ENCODE measurements at places on chromosomes 5 and 9.

GRCh38 chr9:130129432-130130061 is 42.7 kb upstream of the NCS1 start:
- no peak for DNase-seq

DNA sequence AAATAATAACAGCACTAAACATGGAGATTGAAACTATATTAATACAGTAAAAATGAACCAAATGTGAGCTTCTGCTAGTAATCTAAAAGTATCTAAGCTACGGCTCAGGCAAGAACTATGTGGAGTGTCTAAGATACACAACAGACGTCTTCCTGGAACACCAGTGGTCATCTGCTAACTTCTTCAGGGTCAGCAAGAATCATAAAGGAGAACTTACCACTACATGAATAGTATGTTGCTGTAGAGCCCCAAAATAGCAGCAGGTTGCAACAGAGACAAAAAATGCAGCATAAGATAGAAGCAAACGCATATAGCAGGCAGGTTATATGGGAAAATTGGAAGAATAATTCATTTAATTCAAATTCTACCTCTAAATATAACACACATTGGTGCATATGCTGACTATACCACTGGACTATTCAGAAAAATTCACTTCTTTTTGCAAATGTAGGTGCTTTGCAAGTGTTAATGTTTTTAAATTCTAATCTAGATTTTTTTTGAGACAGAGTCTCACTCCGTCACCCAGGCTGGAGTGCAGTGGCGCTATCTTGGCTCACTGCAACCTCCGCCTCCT is 27.1 kb downstream of the DCTN4 start:
- no peak for DNase-seq

DNA sequence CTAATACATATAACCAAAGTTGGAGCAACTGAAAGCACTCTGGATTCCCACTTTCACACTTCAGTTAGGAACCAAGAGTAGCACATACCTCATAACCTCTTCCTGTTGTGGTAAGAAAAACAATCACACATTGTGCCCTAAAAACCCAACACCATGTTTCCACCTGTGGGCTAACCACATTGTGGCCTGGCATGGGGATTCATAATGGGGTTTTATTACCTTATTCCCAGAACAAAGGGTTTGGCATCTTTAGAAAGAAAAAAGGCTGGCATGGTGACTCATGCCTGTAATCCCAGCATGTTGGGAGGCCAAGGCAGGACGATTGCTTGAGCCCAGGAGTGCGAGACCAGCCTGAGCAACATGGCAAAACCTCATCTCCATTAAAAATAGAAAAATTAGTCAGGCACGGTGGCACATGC is 60.6 kb downstream of the HSD17B3 start:
- DNase-seq, result no peak

DNA sequence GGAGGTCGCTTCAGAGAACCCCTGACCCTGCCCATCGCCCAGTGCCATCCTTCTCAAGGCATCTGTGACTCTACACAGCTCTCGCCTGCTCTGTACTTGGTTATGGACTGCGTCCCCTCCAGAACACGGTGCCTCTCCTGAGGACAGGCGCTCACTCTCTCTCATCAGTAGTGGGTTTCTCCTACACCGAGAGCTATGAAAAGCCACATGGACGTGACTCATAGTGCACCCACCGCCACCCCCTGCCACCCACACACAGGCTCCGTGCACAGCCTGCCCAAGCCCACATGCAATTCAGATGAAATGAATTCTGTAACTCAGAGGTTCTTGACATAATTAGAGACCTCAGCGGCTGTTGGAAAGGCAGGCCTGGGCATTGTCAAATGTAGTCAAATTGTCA is 13.9 kb downstream of the GTF3C5 start:
- no peak for DNase-seq

- DNase-seq, result no peak
These were observed 108.7 kb downstream of the MUSK start for GRCh38 chr9:110777196-110777875.

- peak; percentile 27 for DNase-seq
These were observed 40.1 kb downstream of the PCDHGC5 start for GRCh38 chr5:141529002-141529401.

DNA sequence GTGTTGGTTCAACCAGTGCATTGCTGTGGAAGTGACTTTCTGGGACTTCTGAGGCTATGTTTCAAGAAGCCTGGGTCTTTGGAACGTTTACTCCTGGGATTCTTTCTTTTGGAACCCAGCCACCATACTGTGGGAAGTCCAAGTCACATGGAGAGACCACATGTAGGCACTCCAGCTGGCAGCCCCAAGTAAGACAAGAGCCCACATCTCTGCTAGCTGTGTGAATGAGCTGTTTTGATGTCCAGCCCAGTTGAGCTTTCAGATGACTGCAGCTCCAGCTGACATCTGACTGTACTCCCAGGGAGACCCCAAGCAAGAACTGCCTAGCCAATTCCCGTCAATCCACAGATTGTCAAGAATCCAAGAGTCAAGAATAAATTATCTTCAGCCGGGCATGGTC is 60.1 kb upstream of the SPATA31D4 start:
- no peak for DNase-seq

GRCh38 chr9:133684121-133684935 is 48.2 kb downstream of the DBH start:
- peak; percentile 11 for DNase-seq

DNA sequence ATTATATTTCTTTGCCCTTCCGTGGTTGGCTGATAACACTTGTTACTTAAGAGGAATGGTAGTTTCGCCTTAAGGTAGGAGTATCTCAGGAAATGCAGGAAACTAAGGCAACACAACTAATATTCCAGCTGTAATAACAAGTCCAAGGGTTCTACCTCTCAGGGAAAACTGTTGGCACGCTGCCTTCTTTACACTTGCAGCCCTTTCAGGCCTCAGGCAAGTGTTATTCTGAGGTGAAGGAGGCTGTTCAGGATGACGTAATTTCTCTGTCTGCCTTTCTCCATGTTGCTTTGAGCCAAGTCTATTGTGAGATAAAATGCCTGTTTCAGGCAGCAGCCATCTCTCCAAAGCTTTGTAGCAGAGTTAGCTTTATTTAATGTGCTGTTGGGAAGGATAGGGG is 38.0 kb downstream of the VCAN start:
- DNase-seq, result no peak

- DNase-seq, result no peak
These were observed 7.8 kb downstream of the AIF1L start for GRCh38 chr9:131104016-131104740.

DNA sequence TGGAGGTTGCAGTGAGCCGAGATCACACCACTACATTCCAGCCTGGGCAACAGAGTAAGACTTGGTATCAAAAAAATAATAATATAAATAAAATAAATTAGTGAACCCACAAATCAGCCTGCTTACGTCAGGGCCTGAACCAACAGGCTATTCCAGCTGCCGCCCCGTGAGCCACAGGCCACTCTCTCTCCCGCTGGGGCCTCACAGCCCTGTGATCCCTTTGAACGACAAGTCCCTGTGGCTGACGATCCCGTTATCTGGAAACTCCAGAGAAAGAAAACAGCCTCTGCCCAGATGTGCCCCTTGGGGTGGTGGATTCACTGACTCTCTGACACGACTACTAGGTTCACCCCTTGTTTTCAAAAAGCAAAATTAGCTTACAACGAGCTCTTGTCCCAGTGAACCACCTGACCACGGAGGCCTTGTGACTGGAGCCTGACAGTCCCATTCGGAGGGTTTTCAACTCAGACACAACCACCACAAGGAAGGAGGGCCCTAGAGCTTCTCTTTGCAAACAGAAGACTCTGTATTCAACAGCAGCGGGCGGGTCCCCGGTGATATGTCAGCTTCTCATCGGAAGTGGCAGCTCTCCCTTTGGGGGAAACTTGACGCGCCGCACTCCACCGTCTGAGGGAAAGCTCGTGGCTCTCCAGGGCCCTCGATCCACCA is 4.4 kb upstream of the DIPK1B start:
- no peak for DNase-seq

- DNase-seq, result no peak
These were observed 92.4 kb downstream of the ARHGAP26 start for GRCh38 chr5:142862594-142862993.

- no peak for DNase-seq
These were observed 230.2 kb upstream of the DAPK1 start for GRCh38 chr9:87267251-87268070.

DNA sequence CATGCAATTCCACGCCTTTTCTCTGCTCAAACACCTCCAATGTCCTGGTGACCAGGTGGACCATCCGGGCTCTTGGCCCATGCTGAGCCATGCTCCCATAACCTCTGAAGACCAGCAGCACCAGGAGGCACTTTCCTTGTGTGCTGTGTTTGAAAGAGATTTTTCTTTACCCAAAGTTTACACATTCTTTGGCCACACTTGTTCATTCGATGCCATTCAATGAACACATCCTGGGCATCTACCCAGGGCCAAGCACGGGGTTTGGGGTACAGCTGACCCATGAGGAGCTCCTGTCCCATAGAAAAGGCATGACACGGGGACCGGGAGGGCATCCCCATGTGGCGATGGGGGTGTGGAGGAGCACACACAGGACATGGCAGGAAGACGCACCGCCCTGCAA is 77.1 kb upstream of the IRX1 start:
- DNase-seq, result no peak

DNA sequence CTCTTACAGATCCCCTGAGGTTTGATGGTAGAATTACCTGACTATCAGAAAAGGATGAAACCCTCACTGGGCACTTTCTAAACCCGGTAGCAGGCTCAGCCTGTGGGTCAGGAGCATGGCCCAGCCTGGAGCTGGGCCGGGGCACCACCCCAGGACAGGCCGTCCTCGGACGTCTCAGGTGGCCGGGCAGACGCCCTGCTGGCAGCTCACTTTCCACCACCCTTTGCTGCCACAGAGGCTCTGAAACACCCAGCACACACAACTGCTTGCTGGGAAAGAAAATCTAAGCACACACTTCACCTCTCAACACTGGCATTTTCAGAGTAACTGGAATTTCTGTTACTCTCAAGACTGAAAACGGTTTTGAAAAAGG is 4.4 kb downstream of the UBAC1 start:
- no peak for DNase-seq

GRCh38 chr5:4204276-4205141 is 608.9 kb downstream of the IRX1 start:
- no peak for DNase-seq

DNA sequence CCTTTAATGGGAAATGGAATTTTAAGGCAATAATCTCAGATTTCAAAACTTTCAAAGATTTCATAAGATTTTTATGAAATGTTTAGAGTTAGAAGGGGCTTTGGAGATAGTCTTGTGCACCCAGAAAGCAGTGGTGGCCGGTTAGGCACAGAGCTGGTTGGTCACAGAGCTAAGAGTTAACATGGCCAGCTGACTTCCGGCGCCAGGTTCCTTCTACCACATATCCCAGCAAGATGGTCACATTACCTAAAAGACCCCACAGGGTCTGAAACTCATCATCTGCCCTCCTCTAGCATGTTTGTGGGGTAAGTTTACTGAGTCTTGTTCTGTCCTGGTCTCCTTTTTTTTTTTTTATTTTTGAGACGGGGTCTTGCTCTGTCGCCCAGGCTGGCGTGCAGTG is 19.3 kb downstream of the QRFP start:
- no peak for DNase-seq

DNA sequence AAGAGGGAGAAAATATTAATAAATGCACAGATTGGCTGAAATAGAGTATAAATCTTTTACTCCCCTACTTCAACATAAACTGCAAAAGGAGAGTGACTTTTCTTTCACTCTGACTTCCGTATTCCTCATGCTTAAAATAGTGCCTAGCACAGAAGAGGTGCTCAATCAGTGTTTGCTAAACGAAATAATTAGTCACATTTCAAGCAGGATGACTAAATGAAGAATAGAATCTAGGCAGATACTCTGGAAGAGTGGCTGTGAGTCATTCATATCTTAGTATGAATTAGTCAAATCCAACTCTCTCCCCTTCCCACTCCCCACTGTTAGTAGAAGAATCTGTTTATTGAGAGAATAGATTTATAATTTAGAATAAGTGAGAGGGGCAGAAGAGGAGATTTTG is 4.8 kb downstream of the CD274 start:
- DNase-seq, result no peak

DNA sequence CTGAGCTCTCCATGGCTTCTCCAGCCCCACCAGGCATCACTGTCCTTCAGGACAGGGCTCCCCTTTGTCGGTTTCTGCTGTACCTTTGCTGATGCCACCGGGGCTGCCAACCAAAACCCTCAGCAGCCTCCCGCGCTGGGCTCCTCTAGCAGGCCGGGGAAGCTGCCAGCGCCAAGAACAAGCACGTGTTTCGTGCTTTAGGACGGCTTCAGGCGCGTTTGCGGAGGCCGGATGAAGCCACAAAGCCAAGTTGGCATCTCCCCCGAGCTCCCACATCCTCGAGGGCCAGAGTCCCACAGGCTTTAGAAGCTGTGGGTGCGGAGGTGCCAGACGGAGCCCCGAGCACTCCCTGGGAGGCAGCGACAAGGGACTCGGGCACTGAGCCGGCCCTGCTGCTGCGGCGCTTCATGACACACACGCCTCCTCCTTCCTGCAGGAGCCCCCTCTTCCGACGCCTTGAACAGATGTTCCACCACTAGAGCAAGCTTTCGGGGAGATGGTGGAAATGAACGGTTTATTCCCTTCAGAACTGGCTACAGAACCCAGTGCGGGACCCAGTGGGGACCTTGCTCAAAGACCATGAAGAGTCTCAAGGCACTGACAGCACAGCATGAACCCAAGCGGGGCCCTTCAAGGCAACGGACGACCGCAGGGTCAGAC is 36.7 kb downstream of the SARDH start:
- peak; percentile 47 for DNase-seq

DNA sequence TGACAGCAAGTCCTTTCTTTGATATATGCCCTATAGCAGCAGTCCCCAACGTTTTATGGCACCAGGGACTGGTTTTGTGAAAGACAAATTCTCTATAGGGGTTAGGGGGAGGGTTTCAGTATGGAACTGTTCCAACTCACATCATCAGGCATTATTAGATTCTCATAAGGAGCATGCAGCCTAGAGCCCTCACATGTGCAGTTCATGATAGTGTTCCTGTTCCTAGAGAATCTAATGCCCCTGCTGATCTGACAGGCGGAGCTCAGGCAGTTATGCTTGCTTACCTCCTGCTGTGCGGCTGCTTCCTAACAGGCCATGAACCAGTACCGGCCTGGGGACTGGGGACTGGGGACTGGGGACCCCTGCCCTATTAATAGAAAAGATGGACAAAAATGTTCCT is 2.7 kb upstream of the RAPGEF6 start:
- DNase-seq, result no peak

DNA sequence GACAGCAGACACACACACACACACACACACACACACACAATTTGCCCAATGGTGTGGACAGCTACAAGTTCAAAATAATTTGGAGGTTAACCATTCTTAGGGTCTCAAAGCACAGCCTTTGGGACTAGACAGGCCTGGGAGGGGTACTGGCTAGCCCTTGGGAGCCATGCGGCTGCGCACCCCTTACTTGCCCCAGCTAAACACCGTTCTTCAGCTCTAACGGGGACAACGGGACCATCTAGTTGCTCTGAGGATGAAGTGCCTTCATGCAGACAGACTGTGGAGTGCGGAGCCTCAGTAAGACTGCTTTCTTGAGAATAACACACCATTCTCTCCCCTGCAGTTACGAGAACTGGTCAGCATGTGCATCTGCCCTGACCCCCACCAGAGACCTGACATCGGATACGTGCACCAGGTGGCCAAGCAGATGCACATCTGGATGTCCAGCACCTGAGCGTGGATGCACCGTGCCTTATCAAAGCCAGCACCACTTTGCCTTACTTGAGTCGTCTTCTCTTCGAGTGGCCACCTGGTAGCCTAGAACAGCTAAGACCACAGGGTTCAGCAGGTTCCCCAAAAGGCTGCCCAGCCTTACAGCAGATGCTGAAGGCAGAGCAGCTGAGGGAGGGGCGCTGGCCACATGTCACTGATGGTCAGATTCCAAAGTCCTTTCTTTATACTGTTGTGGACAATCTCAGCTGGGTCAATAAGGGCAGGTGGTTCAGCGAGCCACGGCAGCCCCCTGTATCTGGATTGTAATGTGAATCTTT is 64.6 kb downstream of the PSMB7 start:
- no peak for DNase-seq

Data from pancreas (tissue), 10 donors.